ENCODE measurements at places on chromosomes 5 and 9.

GRCh38 chr9:27528076-27528885, 1.3 kb downstream of the MOB3B start:
- no peak for DNase-seq

DNA sequence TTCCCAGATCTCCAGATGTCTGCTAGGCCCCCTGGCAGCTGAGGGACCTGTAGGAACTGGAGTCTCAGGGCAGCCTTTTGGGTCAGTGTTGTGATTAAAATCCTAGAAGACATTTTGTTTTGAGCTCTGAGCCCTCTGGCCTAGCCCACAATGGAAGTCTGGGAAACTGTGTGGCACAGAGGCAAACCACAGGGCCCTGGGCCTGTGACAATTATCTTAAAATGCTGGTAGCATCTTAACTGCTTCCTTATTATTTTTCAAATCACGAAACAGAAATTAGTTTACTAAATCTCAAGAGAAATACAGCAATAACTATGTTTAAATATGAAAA, 125.5 kb downstream of the STARD4 start:
- DNase-seq, result no peak

GRCh38 chr9:119801311-119801710, 432.1 kb upstream of the BRINP1 start:
- no peak for DNase-seq

DNA sequence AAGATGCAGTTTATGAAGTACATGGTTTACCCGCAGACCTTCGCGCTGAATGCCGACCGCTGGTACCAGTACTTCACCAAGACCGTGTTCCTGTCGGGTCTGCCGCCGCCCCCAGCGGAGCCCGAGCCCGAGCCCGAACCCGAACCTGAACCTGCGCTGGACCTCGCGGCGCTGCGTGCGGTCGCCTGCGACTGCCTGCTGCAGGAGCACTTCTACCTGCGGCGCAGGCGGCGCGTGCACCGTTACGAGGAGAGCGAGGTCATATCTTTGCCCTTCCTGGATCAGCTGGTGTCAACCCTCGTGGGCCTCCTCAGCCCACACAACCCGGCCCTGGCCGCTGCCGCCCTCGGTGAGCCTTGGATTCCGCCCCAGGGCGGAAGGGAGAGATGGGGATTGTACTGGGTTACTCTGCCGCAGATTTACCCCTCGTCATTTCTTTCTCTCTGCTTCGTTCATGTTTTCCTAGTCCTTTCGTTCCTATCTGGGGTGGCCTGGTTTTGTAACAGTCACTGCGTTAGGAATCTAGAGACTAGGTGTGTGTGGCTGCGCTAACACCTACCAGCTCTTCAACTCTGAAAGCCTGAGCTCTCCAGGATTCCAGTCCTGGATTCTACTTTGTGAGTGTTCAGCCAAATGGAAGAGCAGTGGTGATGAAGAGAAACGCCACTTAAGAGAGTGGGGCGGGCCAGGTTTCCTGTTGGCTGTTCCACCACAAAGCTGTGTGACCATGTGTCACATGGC, 638 bp downstream of the MRPS30 start:
- peak; percentile 24 for DNase-seq

DNA sequence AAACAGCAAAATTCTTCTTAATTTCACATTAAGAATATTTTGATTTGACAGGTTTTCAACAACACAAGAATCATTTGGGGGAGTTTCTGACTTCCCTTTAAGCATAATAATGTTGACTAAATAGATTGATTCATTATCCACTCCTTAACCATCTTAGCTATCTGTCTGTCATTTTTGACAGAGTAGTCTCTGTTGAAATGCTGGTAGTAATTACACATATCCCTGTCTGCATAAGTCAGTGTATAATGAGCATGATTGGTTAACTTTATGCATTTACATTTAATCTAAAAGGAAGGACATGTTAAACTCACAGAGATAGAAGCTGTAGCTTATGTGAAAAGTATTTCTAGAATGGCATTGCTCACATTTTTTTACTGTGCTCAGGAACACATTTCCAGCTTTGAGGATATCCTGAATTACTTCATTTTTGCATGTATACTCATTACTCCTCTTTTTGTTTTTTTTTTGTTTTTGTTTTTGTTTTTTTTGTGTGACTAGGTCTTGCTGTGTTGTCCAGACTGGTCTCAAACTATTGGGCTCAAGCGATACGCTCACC, 385.9 kb downstream of the KDM4C start:
- no peak for DNase-seq

DNA sequence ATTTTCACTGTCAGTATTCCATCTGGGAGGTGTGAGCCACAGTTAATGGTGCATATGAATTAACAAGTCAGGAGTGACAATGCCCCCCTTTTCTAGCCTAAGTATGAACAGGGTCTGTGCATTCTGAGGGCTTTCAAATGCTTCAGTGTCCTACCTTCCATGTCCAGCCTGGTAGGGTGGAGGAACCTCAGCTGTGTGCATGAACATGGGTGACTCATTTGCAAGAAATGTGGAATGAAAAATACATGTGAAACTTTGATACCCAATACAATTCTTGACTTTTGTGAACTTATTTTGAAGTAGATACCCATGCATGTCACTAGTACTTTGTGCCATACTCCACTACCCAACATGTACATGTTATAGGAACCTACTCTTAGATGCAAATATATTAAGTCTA, 375.8 kb downstream of the SEMA5A start:
- DNase-seq, result no peak

- no peak for DNase-seq
These were observed 71.5 kb downstream of the SLIT3 start for GRCh38 chr5:169229342-169229892.

- no peak for DNase-seq
These were observed 214.3 kb upstream of the SEMA6A start for GRCh38 chr5:116788851-116789403.

GRCh38 chr5:57929271-57929670, 446.7 kb upstream of the ACTBL2 start:
- no peak for DNase-seq

GRCh38 chr5:31478901-31479300, 53.0 kb downstream of the DROSHA start:
- DNase-seq, result no peak

DNA sequence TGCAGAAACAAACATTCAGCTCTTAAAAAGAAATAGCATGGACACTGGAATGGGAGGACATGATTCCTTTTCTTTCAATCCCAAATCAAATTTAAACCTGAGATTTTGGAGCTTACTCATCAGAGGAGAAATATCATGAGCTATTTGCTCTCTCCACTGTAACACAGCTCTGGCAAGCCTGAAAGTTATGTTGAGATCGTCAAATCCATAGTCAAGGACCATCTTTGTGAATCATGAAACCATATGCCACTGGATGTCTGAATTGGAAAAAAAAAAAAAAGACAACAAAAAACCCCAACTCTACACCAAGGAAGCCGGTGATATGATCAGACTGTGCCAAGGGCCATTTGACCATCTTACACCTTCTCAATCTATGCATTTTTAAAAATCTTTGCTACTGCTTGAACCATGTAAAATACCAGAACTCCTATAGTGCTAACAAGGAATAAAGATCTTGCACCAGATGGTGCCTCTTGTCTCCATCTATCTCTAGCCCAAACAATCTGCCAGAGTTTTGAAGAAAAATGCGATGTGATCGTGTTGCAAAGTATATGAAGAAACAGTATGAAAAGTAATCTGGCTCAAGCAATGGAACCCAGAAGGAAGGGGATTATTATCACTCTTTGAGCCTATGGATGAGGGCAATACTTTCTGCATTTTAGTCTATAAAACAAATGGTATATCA, 138.1 kb upstream of the MEF2C start:
- DNase-seq, result no peak

DNA sequence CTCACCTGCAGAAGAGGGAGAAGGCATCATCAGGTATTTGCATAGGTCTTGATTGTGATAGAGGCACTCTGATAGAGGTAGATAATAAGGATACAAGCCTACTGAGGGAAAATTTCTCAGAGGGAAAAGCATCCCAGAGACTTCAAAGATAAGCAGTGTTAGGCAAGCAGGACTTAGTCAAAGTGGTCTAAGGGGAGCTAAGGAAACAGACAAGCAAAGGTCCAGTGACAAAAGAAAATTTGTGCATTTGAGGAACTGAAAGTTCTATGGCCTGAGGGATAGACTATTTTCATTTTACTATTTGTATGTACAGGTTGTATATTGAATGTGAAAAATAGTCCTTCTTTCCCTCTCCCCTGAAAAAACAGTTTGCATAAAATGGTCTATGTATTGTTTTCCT, 27.4 kb downstream of the OXCT1 start:
- DNase-seq, result no peak

DNA sequence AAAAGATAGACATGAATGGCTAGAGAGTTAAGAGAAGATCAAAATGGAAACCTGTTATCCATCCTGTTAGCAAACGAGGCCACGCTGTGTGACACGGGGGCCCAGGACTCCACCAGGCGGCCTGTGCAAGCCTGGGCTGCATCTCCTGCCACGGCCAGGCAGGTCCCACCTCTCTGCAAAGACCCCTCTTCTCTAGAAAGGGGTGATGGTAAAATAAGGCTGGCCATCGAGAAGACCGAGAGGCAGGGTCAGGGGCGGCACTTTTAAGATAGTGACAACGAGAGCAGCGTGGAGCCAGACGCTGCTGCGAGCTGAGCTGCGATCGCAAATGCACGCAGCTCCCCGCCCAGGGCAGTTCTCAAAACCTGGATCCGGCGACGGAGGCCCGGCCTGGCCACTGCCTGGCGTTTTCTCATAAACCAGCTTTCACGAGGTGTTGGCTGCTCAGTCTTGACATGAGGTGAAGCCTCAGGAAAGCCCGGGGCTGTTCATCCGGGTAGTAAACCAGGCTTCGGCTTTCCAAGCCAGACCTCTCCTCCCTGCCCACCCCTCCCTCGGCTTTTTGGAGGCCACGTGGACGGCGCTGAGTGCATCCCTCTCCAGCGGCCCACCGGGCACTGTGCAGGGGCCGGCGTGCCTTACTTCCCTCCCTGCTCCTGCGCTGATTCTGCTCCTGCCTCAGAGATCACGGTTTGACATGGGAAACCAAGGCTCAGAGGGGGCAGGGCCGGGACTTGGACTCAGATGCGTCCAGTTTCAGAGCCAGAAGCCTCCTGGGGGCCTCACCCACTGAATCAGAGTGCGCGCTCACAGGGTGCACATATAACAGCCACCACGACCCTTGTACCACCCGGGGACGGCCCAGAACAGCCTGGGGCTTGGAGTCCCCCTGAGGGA, 151.6 kb upstream of the PHYKPL start:
- DNase-seq, result no peak

GRCh38 chr9:124706685-124707084, 64.4 kb downstream of the NR6A1 start:
- no peak for DNase-seq

DNA sequence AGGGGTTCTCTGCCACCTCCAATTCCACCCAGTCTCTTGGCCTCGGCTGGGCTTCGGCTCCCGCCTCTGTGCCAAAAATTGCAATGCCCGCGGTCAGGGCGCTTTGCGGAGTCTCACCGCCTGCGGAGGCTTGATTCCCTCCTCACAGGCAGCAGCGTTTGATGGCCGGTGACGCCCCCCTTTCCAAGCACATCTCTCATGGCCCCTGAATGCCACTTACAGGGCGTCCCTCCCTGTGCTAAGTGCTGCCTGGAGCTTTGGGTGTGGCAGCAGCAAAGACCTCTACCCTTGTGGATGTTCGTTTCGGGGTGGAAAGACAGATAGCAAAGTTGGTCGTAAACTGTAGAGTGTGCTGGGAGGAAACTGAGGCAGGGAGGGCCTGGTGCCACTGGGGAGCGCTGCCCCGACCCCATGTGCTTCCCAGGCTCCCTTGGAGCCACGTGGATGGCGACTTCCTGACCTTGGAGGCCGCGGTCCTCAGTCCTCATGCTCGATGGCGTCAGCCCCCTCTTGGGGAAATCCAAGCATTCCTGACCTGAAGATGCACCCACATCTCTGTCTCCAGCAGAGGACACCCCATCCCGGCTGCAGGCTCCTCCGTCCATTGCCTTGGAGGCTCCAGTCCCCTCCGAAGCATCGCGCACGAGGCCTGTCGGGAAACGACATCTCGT, 249.2 kb upstream of the IRX4 start:
- no peak for DNase-seq

GRCh38 chr9:27505744-27506161, 18.3 kb upstream of the IFNK start:
- DNase-seq, result no peak

- DNase-seq, result no peak
These were observed 133.6 kb downstream of the NFIB start for GRCh38 chr9:14180093-14180959.

GRCh38 chr5:34620185-34620584, 35.9 kb upstream of the RAI14 start:
- no peak for DNase-seq

DNA sequence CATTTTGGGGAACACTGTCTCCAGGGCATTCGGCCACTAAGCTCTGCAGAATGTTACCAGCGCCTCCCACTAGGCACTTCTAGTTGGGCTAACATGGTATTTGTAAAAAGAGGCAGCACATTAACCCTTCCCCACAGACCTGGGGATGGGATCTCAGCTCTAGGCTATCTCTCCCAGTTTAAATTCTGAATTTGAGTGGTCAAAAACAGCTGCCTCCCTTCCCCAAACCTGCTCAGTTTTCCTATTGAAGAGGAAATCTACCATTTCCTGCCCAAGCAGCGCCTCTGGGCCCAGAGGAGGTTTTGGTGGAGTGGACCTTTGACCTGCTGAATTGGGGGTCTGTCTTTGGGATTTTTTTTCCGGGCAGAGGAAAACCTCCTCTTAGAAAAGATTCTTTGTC, 53.2 kb downstream of the ENC1 start:
- no peak for DNase-seq

GRCh38 chr9:26746357-26747072, 146.1 kb downstream of the CAAP1 start:
- peak; percentile 41 for DNase-seq

GRCh38 chr9:111874500-111874899, 22.1 kb upstream of the UGCG start:
- no peak for DNase-seq

DNA sequence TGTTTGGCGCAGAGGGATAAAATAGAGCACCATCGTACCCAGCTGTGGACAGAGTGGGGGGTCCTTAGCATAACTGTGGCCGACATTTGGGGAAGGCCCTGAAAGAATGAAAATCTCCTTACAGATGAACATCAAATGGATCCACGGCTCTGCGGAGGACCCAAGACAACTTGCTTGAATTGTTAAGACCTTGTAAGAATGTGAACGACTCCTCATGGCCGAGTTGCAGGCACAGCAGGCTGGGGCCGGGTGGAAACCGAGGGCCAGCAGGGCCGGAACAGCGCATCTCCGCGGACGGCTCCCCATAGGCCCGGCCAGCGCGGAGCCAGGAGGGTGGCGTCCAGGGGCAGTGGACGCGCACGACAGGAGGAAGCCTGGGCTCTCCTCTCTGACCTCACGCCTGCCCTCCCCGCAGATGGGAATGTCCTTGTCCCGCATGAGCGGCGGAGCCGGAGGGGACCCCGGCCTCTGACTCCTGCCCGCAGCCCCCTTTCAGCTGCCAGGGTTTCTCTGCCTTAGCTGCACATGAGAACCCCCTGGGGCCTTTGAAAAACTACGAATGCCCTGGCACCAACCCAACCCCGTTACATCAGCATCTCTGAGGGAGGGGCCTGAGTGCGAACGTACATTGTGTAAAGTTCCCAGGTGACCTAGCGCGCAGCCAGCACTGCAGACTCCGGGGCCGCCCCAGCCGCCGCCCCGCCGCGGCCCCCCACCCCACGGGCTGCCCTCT, 36.2 kb upstream of the PTCH1 start:
- DNase-seq, result no peak

GRCh38 chr5:154514331-154514730, 36.3 kb upstream of the HAND1 start:
- no peak for DNase-seq

GRCh38 chr9:68458918-68459317, 81.8 kb downstream of the TMEM252 start:
- no peak for DNase-seq

GRCh38 chr5:157390133-157390532, 69.9 kb upstream of the NIPAL4 start:
- DNase-seq, result no peak

Measured in HCT116 (cell line).